ENCODE measurements at places on chromosomes 13 and 19.

DNA sequence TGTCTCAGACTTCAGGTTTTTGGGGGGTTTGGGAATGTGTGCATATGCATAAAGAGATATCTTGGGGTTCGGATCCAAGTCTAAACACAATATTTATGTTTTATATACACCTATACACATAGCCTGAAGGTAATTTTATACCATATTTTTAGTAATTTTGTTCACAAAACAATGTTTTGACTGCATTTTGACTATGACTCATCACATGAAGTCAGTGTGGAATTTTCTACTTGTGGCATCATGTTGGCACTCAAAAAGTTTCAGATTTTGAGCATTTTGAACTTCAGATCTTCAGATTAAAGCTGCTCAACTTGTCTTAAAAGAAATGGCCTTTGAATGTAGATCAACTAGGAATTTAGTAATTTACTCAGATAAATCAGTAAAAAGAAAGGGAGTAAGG is 712.9 kb upstream of the GPC6 start:
- DNase-seq = no peak

- DNase-seq = no peak
These were observed 15.4 kb downstream of the CEBPG start for GRCh38 chr19:33388725-33389420.

GRCh38 chr13:71156550-71156949 is 710.5 kb downstream of the DACH1 start:
- no peak for DNase-seq

DNA sequence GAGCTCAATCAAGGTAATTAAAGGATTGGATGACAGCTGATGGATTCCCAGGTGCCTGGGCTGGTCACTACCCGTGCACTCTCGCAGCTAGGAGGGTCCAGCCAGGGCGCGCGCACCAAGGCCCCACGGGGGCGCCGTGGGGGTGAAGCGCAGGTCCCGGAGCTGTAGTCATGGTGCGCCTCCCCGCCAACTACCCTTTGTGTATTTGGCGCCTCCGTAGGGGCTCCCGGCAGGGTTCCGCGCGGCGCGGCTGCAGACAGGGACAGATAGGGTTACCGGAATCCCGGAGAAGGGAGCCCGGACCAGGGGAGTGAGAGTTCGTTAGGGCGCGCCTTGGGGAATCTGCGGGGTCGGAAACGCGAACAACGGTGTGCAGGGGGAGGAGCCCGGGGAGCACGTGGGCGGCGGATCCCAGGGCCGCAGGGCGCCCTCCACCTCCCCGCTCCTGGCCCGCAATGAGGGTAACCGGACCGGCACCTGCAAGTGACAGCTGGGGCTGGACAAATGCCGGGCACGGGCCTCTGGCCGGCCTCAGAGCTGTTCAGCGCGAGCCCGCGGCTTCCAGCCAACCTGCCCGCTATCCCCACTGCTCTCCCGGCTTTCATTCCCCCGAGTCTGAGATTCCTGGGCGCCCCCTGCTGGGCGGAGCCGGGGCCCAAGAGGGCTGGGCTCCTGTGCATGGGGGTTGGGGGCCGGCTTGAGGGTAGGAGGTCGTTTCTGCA is 3.4 kb upstream of the PRAM1 start:
- DNase-seq = no peak

GRCh38 chr19:35856546-35857149 is at the start of gene KIRREL2:
KIRREL2 (plus strand) TSS chr19:35856911; CDS start chr19:35857120, 209 bp downstream.
- no peak for DNase-seq

- no peak for DNase-seq
These were observed 738 bp downstream of the DMWD start for GRCh38 chr19:45791744-45792469.

GRCh38 chr19:5588906-5589676 is 21.3 kb upstream of the TINCR start:
- no peak for DNase-seq

- DNase-seq = no peak
These were observed at the start of gene VSTM2B for GRCh38 chr19:29525901-29526729. VSTM2B (plus strand) TSS chr19:29525994; CDS start chr19:29526584, 590 bp downstream.

- DNase-seq = no peak
These were observed 56.4 kb upstream of the MIR17HG start for GRCh38 chr13:91291078-91291477.

DNA sequence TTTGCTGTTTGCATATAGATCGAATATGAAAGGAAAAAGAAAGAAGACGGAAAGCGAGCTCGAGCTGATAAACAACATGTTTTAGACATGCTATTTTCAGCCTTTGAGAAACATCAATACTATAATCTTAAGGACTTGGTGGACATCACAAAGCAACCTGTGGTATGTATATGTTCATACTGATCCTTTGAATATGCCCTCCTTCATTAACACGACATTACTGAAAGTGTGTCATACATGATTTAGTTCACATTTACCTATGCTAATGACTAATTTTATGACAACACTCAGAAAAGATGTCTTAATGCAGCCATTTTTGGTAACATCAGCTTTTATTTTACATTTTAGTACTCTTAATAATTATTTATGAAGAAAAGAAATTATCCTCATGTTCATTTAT is 66.4 kb upstream of the KCTD4 start:
- DNase-seq = no peak

DNA sequence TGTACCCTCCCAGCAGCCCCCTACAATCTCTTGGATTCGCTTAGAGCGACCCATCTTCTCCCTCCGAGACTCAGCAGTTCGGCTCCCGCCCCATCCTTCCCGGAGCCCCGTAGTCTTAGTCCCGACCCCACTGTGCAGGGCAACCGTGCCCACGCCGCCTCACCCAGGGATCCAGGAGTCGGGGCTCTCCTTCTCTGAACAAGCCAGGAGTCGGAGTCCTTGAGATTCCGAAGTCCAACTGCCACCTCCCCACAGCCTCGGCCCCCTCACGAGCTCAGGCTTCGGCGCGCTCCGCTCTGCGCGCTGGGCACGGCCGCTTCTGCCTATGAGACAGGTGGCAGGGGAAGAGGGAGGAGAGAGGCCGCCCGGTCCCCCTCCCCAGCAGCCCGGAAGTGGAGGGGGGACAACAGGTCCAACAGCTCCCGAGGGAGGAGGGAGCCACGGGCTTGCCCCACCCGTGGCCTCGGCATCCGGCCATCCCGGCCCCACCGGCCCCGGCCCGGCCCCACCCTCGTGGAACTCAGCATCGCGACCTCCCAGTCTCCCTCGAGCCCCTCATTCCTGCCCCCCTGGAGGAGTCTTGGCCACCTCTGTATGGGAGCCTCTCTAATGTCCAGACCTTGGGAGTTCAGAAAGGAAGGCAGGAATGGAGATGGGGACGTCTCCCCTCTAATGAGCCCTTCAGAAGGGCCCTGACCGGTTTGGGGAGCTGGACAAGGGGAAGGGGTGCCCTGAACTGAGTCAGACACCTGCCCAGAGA is at the start of gene PHLDB3:
Gene PHLDB3 (minus strand): TSS at position 321 of the 760 bp plus-strand sequence. CDS start 628 bp downstream, outside the sequence.
- DNase-seq = no peak

GRCh38 chr13:61779456-61779855 is 363.8 kb upstream of the PCDH20 start:
- no peak for DNase-seq

DNA sequence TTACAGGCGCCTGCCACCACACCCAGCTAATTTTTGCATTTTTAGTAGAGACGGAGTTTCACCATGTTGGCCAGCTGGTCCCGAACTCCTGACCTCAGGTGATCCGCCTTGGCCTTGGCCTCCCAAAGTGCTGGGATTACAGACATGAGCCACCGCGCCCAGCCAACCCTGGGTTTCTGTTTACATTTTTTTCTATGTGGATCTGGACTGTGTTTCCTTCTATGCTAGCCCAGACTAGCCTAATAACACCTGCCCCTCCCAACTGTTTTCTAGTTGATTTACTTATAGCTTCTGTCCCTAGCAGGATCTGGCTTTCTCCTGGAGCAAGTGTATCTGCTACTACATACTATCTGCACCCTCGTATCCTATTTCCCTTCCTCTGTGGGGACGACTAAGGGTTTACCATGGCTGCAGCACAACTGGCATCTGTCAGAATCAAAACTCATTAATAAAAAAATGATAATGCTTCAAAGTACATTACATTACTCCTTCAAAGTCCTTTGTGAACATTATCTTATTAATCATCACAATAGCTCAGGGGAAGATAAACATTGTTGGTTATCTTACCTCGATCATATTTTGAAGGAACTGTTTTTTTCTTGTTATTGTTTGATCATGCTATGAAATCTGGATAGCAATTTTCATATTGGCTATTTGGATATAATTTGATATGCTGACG is 228.3 kb downstream of the KLF5 start:
- DNase-seq = no peak

DNA sequence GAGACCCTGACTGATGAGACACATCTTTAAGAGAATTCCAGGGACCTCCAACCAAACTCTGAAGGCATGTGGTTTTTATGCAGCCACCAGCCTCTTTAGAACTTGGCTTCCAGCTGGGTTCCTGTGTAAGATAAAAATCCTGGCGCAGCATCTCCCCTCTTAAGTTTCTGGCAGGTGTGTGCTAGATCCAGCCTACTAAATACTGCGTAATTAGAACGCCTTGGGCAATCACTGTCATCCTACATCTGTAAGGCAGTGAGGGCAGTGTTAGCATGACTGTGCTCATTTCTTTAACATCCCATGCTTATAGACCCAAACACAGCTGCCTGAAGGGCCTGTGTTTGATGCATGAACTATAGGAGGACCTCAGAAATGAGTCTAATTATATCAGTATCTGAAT is 173.5 kb upstream of the OBI1 start:
- no peak for DNase-seq

DNA sequence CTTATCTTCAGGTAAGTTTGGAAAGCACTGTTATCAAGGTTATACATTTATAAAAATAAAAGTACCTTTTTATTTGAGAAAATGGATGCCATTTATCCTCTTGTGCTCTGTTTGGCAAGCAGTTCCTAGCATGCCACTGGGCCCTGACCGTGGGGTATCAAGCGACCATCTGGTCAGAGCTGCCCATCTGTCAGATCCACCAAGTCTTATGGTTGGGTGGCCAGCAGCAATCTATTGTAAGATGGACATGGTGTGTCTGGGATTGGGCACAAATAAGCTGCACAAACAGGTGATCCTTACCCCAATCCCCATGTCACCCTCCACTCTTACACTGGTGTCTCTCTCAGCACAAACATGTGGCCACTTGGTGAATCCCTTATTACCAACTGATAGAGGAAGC is 178.5 kb downstream of the DLEU7 start:
- DNase-seq = no peak

DNA sequence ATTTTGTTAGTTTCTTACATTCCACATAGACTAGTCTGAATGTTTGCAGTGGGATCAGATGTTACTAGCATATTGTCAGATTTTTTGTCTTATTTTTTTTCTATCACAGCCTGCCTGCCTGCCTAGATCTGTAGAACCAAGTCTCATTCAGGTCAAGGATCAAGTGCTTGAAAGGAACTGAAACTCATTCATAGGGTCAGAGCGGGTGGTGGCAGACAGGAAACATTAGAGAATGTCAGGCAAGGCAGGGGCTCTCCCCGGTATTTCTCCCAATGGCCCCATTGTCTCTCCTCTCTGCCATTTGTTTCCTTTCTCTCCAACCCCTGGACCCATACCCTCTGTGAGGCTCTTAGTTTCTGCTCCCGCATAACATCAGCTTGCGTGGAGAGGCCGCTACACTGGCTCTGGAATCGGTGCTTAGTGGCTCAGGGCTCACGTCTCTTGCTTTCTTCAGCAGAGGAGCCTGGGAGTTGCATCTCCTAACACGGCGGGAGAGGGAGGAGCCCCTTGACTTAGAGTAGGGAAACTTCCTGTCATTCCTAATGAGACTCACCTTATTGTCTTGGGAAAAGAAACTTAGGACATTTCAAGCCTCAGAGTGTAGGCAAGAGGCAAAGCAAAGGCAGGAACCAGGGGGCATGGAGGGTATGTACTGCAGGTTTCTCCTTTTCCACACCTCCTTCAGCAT is 35.6 kb upstream of the SPATA13 start:
- no peak for DNase-seq

GRCh38 chr13:29509999-29510589 is 85.4 kb downstream of the SLC7A1 start:
- no peak for DNase-seq

DNA sequence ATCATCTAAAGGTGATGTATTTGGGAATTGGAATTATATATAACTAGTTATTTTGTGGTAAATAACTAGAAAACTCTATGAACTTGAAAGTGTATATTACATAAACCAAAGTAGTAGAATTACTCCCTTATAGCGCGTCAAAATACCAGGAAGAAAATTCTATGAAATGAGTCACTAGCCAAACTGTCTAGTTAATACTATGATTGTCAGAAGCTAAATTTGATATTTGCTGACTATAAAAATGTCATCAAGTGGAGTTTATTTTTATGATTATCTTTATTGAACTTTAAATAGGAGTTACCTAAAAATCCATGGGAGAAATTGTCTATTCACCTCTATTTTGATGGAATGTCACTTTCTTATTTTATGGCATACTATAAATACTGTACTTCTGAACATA is 100.6 kb downstream of the RNF17 start:
- DNase-seq = no peak

DNA sequence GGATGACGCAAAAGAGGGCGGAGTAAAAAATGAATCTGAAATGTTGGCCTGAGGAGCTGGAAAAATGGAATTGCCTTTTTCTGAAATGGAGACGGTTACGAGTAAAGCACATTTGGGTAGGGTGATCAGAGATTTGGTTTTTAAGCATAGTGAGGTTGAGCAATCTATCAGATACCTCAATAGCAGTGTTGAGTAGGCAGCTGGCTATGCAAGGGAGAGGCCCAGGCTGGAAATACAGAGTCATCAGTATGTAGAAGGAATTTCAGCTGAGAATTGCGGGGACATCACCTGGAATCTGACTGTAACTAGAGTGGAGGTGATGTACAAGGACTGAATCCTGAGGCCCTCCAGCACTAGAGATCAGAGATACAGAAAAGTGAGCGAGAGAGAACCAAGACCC is 224.8 kb downstream of the LMO7 start:
- no peak for DNase-seq

GRCh38 chr13:112059457-112060281 is 7.3 kb upstream of the SOX1 start:
- no peak for DNase-seq

DNA sequence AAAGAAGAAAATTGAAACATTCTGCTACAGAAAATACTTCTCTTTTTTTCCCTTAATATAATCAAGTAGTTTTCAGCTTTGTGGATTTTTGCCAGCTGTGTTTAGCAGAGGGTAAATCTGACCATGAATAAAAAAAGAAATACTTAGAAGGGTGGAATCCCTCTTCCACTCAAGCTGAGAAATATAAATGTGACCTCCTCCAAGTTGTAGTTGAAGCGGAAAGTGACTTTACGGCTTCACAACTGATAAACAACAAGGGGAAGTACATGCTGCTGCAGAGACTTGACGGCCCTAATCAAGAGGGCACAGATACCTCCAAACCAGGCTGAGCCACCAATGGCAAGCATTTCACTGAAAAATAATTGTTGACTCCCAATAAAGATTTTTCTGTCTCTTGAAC is 785.0 kb downstream of the SLITRK5 start:
- no peak for DNase-seq

GRCh38 chr13:49694446-49694845 is 3.2 kb upstream of the EBPL start:
- DNase-seq = no peak

DNA sequence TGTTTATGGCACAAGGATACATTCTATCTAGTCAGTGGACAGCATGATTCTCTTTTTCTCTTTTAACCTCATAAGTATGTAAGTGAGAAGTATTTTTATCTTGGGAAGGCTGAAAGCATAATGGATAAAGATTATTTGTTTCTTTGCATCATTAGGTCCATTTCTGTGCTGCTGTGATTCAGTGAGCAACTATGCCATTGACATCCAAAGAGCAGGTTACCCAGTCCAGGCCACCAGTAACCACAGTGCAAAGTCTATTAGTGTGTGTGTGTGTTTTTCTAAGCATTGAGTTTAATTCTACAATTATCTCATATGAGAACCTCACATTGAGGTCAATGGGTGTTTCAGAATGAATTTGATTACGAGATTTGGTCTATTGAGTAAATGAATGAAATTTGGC is 158.8 kb upstream of the DACH1 start:
- DNase-seq = no peak

Data from NCI-H2081 treated with DMSO at 0.1 percent for 48 hours (cell line).